ENCODE measurements at places on chromosomes 3 and 15.
A peak's percentile ranks its signal among the peaks of the same experiment; 100 is the strongest.

GRCh38 chr3:65810302-65810701 is 228.4 kb downstream of the MAGI1 start:
- DNase-seq = no peak

GRCh38 chr15:75357976-75358673 is 10.3 kb downstream of the MAN2C1 start:
- no peak for DNase-seq

- peak; percentile 93 for DNase-seq
These were observed 308.4 kb downstream of the RPLP1 start for GRCh38 chr15:69760890-69761568.

GRCh38 chr3:150074697-150075416 is 104.2 kb upstream of the PFN2 start:
- no peak for DNase-seq

DNA sequence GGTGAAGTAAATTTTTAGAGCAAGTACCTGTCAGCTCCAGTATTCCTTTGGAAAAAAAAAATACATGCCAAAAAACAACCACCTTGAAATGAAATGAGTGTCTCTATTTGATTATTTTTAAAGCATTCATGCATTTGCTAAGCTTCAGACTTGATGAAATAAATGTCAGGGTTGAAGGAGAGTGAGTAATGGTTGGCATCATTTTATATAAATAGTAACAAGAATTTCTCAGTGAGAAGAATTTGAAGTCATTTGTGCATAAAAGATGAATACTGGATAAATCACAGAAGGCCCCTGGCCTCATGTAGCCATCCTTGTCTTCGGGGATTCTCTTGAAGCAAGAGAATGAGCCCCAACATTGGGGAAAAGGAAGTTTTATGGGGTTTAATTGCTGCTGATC is 318.4 kb downstream of the LPP start:
- DNase-seq = no peak
